ENCODE measurements at places on chromosomes 3 and 15. TPM values are rescaled to one million over a fixed set of nuclear protein-coding genes. Genes with fewer than 3 reads are reported as not detected.

GRCh38 chr3:59990915-59991314 lies 941.1 kb upstream of the CFAP20DC start:
- no peaks in the 10 kb centered on the region for H3K4me1 ChIP-seq
- no peak for DNase-seq
- no peaks in the 10 kb centered on the region for H3K27me3 ChIP-seq
- H3K4me3 ChIP-seq, result no peak overlapping the region
- H3K36me3 ChIP-seq, result no peaks in the 10 kb centered on the region

GRCh38 chr3:119542168-119542767 lies 17.1 kb downstream of the CD80 start:
- no peak overlapping the region for H3K27ac ChIP-seq
- H3K36me3 ChIP-seq, result no peaks in the 10 kb centered on the region
- no peaks in the 10 kb centered on the region for H3K4me1 ChIP-seq
- peaks cover 8% of the 10 kb centered on the region for H3K27me3 ChIP-seq
- no peak for DNase-seq

ROBO2 gene
- total RNA-seq, result 0.36 TPM

MOBP gene
- not detected for total RNA-seq

DNA sequence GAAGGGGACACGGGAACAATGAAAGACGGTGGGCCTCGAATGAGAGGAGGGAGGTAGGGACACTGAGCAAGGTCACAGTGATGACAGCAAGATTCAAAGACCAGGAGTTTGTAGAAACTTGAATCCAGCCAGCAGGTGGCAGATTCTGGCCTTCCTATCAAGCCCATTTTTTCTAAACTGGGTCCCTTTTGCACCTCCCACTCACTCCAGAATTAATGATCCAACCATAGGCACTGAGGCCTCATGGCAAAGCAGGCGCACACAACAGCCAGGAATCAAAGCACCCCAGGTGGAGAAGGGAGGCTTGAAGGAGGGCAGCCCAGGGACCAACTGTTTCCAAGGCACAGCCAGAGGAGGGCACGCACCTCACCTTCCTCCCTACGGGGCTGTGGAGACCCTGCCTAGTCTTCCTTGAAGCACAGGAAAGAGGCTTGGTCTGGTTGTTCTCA lies 90.2 kb downstream of the ANP32A start:
- no peak overlapping the region for H3K27ac ChIP-seq
- H3K4me1 ChIP-seq, result peaks cover 6% of the 10 kb centered on the region
- H3K4me3 ChIP-seq, result no peak overlapping the region

DNA sequence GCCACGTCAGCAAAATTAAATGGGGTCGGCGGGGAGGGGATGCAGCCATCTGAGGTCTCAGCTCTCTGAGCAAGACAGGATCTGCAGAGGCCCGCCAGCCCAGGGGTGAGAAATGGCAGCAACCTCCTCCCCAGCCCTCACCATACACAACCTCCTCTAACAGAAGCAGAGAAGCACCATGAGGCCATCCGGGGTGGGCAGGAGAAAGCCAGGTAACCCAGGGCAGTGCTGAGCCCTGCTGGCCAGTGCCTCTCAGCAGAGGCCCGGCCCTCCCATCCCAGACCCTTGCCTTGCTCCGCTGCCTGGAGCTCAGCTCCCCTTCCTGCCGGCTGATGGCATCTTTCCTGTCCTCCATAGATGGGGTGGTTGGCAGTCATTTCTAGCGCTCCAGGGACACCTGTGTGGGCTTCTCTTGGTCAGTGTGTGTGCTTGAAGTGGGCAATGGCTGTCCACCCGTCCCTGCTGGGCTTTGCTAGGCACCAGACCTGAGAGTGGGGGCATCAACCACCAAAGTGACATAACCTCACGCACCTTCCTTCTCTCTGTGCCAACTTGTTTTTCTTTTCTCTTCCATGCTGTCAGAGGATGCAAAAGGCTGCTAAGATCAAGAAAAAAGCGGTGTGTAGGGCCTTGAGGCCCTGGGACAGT lies 175.8 kb downstream of the NSMCE3 start:
- H3K27me3 ChIP-seq, result no peaks in the 10 kb centered on the region
- no peaks in the 10 kb centered on the region for H3K36me3 ChIP-seq
- H3K4me3 ChIP-seq, result no peak overlapping the region
- no peaks in the 10 kb centered on the region for H3K4me1 ChIP-seq
- no peak for DNase-seq

DNA sequence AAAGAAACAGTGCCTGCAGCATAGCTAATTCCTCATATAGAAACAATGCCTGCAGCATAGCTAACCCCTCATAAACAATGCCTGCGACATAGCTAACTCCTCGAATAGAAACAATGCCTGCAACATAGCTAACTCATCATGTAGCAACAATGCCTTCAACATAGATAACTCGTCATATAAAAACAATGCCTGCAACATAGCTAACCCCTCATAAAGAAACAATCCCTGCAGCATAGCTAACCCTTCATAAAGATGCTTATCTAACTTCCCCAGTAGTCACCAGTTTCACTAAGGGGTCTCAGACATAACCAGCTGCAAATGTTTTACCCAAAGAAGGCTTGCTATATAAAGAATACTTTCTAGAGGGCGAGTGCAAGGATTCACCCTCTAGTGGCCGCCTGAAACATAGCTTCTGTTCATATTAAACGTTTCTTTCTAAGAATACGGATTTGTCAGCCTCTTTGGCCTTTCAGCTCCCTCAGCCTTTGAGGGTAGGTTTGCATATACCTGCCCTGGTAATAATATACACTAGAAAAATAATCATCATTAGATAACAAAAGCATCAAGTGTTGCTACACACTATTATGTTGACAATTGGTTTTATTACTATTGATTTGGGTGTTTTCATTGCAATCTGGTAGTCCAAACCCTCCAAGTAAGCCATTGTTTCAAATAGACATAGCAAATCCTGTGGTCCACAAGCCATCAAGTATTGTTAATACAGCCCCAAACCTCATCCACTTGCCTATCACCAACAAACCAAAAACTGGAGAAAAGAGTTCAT lies 44.4 kb upstream of the FAN1 start:
- H3K4me1 ChIP-seq, result peaks cover 6% of the 10 kb centered on the region
- DNase-seq, result no peak
- no peak overlapping the region for H3K27ac ChIP-seq
- no peaks in the 10 kb centered on the region for H3K27me3 ChIP-seq
- no peak overlapping the region for H3K4me3 ChIP-seq

DNA sequence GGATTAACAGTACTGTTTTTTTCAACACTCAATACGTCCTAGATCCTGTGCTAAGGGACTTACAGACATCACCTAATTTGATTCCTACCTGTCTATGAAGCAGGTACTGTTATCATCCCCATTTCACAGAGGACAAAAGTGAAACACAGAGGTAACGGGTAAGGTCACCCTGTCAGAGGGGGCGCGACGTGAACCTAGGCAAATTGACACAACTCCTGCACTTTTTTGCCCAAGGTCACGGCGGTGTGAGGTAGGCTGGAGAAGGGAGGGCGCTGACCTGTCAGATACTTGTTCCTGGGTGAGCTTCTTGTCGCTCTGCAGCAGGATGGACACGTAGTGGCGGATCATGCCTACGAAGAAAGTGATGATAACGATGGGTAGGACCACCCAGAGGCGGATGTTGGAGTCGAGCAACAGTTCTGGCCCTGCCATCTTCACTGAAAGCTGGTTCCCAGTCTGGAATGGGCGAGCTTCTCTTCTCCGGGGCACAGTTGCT lies 363 bp downstream of the EMC3 start:
- no peaks in the 10 kb centered on the region for H3K36me3 ChIP-seq
- no peaks in the 10 kb centered on the region for H3K27me3 ChIP-seq
- H3K27ac ChIP-seq, result peak overlapping the region; percentile 95
